Substantia nigra (tissue), 51 donors: ENCODE measurements at places on chromosomes 16 and 17.
A peak's percentile ranks its signal among the peaks of the same experiment; 100 is the strongest.

GRCh38 chr16:87582966-87583325, 19.4 kb upstream of the JPH3 start:
- no peak for DNase-seq

DNA sequence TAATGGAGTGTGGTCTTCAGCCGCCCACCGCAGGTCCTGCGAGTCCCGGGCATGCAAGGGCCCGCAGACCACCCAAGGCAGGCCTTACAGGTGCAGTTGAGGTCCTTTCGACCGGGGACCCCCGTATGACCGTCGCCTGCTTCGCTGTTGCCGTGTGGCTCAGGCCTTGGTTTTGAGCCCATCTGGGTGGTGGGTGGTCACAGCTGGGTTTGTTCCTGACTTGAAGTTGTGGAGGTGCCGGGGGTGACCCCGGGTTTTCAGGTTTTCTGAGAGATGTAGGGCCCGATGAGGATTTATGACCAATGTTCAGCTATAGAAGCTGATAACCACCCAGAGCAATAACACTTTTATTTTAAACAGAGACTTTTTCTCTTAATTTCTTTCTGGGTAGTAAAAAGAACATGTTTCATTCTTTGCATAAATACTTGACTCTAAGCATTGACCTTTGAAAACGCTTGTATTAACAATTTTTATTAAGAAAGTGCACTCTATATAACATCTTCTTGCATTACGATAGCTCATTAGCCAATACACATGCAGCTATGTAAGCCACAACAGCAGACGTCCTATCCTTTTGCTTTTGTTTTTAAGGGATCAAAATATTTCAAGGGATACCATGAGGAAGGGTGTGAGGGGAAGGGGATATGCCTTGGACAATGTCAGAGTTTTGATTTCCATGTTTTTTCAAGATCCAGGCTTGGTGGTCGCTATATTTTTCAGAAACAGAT, 1.9 kb downstream of the FOXL1 start:
- no peak for DNase-seq

DNA sequence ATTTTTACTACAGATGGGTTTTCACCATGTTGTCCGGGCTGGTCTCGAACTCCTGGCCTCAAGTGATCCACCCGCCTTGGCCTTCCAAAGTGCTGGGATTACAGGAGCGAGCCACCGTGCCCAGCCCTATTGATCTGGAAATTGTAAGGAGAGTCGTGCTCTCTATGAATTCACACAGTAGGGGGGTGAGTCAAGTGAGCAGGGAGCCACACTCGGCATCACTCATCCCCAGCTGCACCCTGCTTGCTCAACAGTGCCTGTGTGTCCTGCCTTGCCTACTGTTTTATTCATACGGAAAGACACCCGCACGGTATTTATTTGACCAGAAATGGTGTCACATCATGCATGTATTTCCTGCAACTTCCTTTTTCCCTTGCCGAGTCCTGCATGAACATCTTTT, 157.2 kb upstream of the FOXF1 start:
- DNase-seq = no peak

DNA sequence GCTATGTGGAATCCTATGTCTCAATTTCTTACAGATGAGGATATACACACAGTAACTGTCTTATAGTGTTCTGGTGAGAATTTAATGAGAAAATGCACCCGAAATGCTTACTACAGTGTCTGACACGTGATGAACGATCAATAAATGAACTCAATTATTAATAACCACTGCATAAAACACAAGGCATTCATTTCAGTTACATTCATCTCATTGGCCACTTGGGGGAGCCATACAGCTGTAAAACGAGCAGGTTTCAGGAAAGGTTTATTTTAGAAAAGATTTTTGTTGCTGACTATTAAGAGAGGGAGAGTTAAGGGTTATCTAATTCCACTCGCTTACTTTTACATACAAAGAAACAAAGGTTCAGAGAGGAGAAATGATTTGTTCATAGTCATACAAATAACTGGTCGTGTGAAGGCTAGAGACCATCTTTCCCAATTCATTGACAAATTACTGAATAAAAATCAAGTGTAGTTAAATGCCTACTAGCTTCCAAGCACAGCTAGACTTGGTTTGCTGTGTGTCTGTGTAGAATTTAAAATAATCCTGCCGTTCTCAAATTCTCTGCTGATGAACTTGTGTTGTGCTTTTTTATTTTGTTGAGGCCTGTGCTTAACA, 160.1 kb downstream of the MAP2K4 start:
- DNase-seq = no peak

DNA sequence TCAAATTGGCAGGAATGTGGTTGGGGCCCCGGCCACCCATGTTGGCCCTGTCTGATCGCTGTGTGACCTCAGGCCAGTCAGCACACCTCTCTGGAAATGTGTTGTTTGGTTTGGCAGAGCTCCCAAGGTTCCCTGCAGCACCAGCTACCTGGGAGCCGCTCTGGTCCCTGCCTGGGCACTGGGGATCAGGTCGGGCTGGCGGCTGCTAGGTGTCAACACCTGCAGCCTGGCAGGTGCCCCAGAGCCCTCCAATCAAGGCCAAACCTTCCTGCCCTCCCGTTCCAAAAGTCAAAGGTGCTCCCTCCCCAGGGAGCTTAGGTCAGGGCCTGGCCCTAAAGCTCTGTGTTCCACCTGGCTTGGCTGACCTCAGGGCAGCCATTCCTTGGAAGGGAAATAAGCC, 55.9 kb downstream of the ZDHHC7 start:
- no peak for DNase-seq

GRCh38 chr16:30874821-30875717, 18.8 kb downstream of the BCL7C start:
- DNase-seq = peak; percentile 64

GRCh38 chr17:59623151-59623550, 3.5 kb downstream of the CLTC start:
- no peak for DNase-seq

- DNase-seq = no peak
Measured at GRCh38 chr16:535446-536405, 8.2 kb downstream of the CAPN15 start.

- DNase-seq = no peak
Measured at GRCh38 chr17:14297161-14297851, 3.6 kb upstream of the HS3ST3B1 start.

- no peak for DNase-seq
Measured at GRCh38 chr16:83934684-83934977, 18.4 kb upstream of the OSGIN1 start.
